ENCODE measurements at places on chromosomes 2 and 18.

DNA sequence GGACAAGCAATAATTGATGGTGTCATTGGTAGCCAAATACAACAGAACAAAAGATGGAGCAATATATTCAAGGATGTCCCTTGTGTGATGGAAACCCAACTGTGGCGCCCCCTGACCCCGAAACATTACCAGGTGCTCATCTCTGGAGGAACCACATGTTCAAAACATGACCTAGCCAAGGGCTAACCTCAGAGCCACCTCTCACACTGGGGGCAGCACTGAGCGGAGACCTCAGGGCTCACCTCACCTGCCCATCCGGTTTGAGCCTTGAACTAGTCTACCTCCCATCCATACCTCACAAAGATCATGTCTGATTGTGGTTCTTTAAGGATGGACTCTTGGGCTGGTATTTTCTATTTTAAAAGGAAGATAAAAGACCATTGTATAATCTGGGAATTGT, 314.4 kb upstream of the CDH7 start:
- no peak for DNase-seq

GRCh38 chr18:22676423-22676822, 256.7 kb upstream of the RBBP8 start:
- no peak for DNase-seq

DNA sequence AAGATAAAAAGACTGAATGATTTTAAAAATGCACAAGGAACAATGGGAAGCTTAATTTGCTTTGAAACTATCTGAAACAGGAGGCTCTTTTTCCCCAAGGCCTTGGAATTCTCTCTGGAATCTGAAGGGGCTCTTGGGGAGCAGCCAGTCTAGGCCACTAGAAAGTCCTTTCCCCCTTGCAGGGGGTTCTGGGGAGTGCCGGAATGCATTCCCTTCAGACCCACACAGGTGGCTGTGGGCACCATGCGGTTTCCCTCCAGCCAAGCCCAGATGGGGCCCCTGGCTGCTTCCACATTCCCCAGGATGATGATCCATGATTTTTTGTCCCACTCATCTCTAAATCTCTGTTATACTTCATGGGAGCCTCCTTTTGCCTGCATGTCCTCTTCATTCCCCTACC, 10.7 kb downstream of the GPR45 start:
- DNase-seq = no peak

DNA sequence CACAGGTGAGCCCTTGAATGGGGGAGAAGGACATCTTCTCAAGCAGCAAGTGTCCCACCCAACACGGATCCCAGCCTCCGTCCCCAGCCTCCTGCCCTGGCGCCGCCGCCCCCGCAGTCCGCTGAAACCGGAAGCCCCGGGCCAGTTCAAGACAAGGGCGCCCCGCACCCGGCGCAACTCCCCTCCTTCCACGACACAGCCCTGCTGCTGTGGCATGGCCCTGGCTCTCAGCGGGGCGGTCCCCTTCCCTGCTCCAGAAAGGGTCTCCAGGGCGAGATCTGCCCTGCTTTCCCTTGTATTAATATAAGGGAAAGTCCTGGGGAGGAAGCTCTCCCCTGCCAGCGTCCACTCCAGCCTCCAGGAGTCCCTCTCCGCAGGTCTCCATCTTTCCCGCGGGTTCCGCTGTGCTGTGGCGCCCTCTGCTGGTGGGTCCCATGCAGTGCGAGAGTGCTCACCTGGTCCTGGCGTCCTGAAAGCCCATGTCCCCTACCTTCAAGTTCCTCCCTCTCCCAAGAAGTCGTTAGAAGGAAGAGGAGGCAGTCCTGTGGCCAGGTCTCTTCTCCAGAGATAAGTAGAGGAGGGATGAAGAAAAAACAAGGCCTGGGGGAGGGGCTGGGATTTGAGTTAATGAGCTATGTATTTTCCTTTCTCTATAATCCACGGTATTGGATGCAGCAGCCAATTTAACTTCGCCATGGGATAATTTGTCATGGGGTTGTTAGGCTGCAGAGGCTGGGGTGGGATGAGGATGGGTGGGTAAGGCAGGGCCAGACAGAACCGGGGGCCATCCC, 176.0 kb downstream of the SMAD2 start:
- DNase-seq = peak; percentile 12

GRCh38 chr2:45003579-45004551, 5.4 kb downstream of the SIX2 start:
- DNase-seq = no peak

GRCh38 chr2:236597629-236598028, 28.0 kb downstream of the ACKR3 start:
- DNase-seq = no peak

DNA sequence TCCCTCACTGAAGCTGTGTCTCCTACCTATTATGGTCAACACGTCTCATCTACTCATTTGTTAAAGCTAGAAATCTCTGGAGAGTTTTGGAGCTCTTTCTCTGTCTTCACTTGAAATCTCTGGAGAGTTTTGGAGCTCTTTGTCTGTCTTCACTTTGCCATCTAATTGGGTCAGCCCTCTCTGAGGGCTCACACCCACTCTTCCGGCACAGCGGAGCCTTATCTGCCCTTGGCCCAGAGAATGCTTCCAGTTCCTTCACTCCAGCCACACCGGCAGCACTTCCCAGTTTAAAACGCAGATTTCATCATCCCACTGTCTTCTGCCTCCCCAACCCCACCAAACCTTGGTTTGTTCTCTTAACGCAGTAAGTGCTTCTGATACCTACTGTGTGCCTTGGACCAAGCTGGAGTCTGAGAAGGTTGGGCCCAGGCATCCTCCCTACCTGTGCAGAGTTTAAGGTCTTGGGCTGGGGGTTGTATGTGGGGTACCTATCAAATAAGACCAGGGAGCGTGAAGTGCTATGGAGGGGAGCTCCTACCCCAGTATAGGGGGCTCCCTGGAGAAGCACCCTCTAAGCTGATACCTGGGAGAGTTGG, 5.0 kb downstream of the HPCAL1 start:
- no peak for DNase-seq

GRCh38 chr2:60977562-60977895, 40.0 kb upstream of the PEX13 start:
- DNase-seq = no peak

GRCh38 chr2:71499691-71500090, 46.3 kb downstream of the DYSF start:
- DNase-seq = no peak

- DNase-seq = no peak
Observed at GRCh38 chr2:107595285-107595684, 231.4 kb upstream of the RGPD4 start.

DNA sequence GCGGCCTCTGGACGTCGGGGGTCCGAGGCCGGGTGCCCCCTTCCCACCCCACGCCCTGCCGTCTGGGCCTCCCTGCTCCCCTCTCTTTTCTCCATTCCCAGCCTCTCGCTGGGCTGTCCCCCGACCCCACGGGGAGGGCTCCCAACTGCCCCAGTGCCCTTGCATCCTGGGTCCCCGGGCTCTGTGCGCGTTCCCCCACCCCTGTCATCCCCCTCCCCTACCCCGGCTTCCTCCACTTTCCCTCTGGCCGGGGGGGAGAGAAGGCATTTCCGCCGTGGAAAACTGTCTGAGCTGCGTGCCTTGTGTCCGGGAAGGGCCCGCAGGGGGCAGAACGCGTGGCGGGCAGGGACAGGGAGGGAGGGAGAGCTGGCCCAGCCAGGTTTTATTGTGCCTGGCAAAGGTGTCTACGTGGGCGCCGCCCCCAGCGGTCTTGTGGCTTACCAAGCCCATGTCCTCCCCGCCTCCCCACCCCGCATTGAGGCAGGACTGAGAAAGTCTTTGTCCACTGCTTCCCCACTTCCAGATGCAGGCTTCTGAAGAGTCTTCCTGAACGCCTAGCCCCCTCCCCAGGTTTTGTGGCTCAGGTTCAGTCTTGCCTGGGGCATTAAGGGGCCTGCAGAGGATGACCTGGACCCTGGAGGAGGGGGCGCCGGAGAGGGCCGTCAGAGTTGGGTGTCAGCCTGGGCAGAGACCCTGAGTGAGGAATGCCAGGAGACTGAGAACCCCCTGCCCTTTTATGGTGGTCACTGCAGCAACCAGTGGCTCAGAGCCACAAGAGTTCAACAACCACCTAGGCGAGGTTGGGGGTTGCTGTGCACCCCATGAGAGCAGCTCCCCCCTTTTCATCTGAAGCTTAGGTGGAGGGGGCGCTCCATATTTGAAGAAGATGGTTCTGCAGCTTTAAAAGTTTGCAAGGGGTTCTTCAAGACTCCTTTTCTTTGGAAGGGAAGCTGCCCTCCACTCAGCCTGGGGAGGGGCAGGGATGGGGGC, 1.3 kb downstream of the ITM2C start:
- DNase-seq = no peak

DNA sequence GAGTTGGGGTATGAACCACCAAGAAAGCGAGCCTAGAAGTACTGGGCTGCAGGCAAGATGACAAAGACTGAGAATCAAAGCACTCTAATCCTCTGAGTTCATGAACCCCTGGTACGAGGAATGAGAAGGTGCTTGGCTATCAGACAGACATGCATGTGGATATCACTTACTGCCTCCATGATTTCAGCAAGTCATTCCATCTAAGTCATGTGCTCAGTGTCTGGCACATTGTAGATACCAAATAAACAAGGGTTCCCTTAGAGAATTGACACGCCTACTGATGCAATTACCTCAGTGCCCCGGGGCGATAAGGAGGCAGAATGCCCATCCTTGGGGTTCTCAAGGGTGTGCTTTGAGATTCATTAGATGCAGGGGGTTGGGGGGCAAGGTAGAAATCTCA, 125.6 kb upstream of the PKDCC start:
- no peak for DNase-seq

GRCh38 chr2:239913636-239914417, 111.3 kb downstream of the NDUFA10 start:
- DNase-seq = no peak

DNA sequence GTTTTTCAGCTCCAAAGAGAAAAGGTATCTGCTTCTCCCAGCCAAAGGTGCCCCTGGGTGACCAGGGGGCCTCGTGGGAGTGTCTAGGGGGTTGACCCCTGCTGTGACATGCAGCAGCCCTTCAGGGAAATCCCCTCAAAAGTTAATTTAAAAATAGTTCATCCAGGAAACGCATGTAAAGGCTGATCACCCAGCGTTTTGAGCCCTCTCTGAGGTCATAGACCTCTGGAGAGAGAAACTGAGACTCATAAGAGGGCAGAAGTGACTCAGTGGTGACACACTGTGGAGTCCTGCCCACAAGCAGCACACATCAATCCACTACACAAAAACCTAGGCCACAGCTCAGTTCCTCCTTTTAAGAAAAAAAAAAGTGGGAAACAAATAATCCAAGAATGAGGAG, 11.9 kb downstream of the GAL3ST2 start:
- DNase-seq = no peak

GRCh38 chr2:24824071-24824588, 30.9 kb downstream of the CENPO start:
- no peak for DNase-seq

- DNase-seq = no peak
Observed at GRCh38 chr2:239257511-239257937, 143.3 kb downstream of the HDAC4 start.
